ENCODE measurements at places on chromosomes 3 and 15.

DNA sequence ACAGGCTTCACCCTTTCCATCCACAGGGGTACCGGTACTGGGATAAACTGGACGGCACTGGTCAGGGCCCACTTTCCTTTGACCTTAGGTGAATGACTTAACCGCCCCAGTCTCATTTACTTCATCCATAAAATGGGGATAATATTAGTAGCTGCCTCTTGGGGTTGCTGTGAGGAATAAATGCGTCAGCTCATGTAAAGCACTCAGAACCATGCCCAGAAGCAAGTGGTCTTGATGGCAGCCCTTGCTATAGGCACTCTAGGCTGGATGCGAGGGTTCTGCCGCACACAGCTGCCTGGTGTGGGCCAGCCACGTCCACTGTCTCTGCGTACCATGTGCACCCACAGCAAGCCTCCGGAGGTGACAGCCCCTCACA is 32.2 kb upstream of the FBLN2 start:
- DNase-seq, result no peak

DNA sequence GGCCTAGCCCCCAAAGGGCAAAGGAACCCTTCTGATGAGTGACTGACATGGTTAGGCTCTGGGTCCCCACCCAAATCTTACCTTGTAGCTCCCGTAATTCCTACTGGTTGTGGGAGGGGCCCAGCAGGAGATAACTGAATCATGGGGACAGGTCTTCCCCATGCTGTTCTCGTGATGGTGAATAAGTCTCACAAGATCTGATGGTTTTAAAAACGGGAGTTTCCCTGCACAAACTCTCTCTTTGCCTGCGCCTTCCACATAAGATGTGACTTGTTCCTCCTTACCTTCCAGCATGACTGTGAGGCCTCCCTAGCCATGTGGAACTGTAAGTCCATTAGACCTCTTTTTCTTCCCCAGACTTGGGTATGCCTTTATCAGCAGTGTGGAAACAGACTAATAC is 16.9 kb downstream of the TKT start:
- no peak for DNase-seq

DNA sequence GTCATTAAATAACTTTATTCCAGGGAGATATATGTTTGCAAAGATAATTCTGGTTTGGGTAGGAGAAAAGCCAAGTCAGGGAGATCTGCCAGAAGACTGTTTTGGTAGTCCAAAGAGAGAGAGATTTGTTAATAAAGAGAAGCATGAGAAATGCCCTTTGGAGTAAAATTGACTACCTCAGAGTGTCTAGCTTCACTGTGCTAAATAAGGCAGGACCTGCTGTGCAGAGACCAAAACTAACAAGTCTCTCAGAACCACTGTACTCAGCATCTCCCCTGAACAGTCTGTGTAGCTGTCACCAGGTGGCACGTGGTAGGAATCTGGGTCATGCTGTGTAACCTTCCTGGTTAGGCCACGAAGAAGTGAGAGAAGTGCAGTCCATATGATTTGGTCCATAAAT is 31.6 kb upstream of the SLC35G2 start:
- DNase-seq, result no peak

- peak; percentile 55 for DNase-seq
These were observed 106.3 kb upstream of the RNU6-1 start for GRCh38 chr15:67945951-67946700.

GRCh38 chr15:99826157-99826780 is 93.0 kb upstream of the LYSMD4 start:
- no peak for DNase-seq

- DNase-seq, result no peak
These were observed 70.3 kb upstream of the OCA2 start for GRCh38 chr15:28169366-28169765.

GRCh38 chr15:39909007-39909406 is 11.1 kb downstream of the GPR176 start:
- DNase-seq, result no peak
